ENCODE measurements at places on chromosomes 5 and 9.

DNA sequence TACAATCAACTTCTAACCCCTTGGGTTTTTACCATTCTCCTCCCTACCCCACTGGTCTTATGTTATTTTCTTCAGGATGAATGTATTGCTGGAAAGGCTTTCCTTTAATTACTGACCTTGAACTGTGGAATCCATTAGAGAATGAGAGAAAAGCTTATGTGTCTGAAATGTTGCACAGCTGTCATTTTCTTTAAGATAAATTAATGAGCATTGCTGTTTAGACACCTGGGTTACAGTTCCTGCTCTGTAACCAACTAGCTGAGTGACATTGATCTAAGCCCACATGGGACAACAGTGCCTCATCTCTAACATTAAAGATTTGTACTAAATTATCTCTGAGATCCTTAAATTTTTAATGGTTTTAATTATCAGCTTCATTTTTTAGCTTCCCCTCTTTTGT, 507.0 kb downstream of the TAF11L14 start:
- DNase-seq, result no peak

- DNase-seq, result no peak
These were observed 23.7 kb upstream of the SCAMP1 start for GRCh38 chr5:78336698-78337097.

DNA sequence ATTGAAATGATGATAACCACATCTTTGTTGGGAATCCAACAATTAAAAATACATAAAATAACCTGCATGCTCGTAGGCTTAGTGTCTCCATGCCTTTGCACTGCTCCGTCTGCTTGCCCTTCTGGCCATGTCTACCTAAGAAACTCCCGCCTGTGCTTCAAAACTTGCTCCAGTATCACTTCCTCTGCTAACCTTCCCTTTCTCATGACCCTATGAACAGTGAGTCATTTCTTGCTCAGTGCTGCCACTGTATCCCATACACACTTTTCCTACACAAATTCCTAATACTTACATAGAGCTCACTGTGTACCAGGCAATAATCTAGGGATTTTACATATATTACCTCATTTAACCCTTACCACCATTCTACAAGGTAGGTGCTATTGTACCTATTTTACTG, 33.5 kb downstream of the TMEM245 start:
- DNase-seq, result no peak

DNA sequence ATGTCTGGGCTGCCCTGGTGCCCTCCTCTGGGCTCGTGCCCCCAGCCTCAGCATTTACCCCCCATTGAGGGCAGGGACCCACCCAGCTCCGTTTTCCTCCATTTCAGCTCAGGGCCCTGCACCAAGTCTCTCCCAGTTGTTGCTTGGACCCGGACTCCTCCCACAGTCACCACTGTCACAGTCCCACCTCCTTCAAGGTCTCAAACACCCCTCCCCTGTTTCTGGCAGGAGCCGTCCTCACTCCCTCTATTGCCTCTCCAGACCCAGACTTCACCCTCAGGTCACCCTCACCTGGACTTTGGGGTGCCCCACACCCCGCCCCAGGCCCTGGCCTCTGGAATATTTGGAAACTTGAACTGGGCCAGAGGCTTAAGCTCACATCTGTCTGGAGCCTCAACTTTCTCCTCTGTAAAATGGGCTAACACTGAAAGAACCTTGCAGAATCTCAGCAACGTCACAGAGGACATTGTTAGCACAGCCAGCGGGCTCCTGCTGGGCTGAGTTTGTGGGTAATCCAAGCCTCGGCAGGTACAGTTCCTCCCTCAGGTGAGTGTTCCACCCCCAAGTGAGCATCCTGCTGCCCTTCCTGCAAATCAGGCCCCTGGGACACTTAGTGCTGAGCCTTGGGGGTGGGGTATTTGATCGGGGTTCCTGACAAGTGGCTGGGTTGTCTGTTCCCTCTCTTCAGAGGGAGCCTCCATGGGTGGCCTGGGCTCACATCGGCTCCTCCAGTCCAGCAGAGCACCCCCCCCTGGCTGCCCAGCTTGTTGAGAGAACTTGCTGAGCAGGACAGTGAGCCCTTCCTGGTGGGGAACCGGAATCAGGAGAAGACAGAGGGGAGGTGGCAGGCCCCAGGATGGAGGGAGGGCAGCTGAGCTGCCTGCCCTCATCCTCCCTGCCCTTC, 130.1 kb downstream of the C9orf50 start:
- DNase-seq, result no peak

DNA sequence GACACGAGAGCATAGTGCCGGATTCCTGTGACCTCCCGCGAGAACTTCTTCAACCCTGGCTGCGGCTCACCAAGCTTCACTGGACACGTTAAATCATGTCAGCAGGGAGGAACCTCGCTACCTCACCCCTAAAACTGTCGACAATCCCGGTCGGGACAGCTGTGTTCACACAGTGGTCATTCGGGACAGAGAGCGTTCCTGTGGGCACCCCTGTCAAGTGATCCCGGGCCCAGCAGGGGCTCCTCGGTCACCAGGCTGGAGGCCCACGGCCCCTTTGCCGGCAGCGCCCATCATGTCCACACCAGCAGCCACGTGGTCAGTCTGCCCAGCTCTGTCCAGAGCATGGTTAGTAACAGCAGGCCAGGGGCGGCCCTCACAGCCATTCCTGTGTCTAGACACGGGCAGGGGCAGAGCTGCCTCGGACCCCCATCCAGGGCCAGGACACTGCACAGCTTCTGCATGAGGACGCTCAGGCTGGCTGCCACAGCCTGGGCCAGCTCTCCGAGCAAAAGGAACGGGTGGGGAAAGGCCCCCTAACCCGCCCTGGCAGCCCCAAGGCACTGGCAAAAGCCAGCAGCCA, 3.5 kb downstream of the INPP5E start:
- no peak for DNase-seq

- no peak for DNase-seq
These were observed 142.9 kb downstream of the AOPEP start for GRCh38 chr9:94869415-94869843.

GRCh38 chr9:99103054-99103895, 1.6 kb upstream of the TGFBR1 start:
- no peak for DNase-seq

- no peak for DNase-seq
These were observed 220.3 kb upstream of the IER5L start for GRCh38 chr9:129398101-129398960.

GRCh38 chr9:99385215-99385614, 163.1 kb downstream of the SEC61B start:
- no peak for DNase-seq

DNA sequence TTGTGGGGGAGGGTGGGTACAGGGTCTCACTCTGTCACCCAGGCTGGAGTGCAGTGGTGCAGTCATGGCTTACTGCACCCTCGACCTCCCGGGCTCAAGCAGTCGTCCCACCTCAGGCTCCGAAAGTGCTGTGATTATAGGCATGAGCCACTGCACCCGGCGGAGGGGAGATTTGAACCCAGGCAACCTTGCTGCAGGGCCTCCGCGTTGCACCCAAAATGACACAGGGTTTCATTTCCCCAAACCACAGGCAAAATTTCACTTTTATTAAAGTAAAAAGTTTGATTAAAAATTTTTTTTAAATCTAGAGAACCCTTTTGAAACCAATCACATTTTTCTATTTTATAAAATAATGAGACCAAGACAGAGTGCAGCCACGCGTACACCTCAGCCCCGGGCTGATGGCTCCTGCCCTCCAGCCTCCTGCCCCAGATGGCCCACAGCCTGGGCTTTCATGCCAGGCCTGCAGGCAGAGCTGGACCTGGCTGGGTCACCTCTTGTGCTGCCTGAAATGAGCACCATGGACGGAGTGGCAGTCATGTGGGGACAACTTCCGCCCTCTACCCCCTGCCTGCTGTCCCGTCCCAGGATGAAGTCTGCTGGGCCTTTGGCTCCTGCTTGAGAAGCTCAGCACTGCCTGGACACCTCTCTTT, 30.5 kb downstream of the USP20 start:
- DNase-seq, result no peak

DNA sequence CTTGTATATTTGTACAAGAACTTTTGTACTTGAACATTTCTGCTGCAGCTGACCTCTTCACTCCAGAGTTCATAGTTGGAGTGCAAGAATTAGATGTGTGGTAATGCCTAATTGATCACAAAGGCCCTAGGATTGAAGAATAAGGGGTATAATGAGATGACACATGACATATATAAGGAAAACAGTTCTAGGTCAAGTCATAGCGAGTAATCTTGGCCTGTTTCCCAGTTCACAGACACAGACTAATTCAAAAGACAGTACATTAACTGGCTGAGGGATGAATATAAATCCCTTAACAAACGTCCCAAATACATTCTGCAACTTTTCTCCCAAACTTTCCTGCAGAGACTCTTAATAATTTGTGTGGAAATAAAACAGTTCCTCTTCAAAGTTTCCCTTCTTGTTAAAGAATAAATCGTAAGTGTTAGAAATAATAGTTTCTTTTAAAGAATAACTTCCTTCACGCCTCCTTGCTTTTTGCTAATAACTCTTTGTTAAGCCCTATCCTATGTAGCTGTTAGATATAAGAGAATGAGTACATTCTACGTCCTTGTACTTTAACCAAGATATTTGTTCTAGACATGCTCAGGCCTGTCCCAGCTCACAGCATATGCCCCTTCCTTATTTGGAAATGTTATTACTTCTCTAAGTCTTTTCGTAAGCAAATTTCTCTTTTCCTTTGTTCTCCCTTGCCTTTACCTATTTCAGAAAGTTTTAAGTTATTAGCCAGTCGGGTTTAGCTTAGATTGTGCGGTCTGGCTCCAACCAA, 556.4 kb upstream of the CTNND2 start:
- no peak for DNase-seq
